ENCODE measurements at places on chromosomes 6 and 20.

- no peak for DNase-seq
Observed at GRCh38 chr6:47235964-47236760, 73.5 kb downstream of the TNFRSF21 start.

- no peak for DNase-seq
Observed at GRCh38 chr20:18853946-18854646, 40.5 kb downstream of the SCP2D1 start.

DNA sequence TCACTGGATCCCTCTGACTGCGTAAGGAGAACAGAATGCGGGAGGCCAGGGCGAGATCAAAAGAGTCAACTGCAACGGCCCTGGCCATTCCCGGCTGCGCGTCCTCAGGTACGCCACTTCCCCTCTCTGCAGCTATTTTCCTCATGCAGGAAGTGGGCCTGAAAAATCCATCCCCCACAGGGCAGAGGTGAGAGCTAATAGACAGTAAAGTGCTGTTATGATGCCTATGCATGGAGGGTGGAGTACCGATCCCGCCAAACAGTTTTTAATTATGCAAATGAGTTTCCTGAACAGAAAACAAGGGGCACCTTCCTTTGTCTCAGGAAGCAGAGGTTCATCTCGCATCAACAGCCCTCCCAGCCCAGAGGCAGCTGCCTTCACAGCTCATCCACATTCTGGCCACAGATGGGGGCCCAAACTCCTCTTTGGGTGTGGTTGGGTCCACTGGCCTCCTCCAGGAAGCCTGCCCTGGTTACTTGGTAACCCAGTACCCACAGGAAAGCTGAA lies 9.3 kb downstream of the PREX1 start:
- DNase-seq = no peak

- DNase-seq = peak; percentile 76
Observed at GRCh38 chr6:168060521-168060931, 18.5 kb downstream of the FRMD1 start.

DNA sequence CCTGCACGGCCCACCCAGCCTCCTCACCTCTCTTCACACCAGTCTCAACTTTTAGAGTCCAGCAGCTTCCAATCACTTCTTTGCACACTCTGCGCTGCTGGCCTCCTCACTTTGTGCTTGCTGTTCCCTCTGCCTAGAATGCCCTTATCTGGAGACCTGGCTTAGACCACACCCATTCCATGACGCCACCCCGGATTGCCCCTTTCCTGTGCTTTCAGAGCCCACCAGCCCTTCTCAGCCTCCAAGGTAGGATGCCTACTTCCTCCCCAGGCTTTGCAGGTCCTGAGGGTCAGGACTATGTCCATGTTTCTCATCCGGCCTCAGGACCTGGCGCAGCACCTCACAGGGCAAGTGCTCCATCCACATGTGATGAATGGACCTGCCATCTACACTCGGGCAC lies 27.0 kb upstream of the AVP start:
- no peak for DNase-seq

DNA sequence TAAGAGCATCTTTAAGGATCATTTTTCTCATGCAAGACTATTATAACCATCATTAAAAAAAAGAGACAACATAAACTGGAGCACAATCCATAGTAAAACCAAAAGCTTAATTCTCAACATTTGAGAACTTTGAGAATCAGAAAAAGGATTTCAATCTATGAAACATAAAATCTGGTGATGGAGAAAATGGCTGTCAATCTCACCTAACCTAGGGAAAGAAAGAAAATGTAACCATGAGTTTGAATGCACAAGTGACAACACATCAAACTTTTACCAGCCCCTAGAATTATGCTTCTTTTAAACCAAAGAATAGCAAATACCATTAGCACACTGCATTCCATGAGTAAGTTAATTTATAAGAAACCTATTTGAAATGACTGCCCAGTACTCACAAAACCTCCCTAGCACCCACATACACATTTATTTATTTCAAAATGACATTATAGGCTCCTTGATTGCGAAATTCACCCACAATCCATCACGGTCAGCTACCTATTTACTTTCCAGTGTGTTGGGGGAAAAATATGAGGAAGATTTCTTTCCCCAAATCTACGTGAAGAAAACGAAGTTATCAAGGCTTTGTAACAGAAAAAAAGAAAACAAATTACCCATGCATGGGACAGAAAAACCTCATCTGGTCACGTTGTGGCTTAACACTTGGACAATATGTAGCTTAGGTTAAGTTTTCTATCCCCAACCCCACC lies 828 bp downstream of the ASCC3 start:
- DNase-seq = no peak

DNA sequence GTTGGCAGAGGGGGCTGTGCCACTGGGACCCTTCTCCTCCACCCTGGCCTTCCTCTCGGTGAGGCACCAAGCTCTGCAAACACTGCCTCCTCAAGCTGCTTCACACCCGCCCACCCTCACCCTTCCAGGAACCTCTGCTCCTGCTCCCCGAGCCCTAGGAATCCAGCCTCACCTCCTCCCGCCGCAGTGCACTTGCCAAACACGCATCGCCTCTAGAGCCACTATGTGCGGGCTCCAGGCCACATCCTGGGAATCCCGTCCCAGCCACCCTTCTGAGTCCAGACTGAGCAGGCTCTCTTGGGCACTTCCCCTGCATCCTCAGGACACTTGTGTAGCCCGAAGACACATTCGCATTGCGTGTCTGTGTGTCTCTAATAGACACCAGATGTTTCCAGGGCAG lies 18.5 kb downstream of the PSMG4 start:
- no peak for DNase-seq

DNA sequence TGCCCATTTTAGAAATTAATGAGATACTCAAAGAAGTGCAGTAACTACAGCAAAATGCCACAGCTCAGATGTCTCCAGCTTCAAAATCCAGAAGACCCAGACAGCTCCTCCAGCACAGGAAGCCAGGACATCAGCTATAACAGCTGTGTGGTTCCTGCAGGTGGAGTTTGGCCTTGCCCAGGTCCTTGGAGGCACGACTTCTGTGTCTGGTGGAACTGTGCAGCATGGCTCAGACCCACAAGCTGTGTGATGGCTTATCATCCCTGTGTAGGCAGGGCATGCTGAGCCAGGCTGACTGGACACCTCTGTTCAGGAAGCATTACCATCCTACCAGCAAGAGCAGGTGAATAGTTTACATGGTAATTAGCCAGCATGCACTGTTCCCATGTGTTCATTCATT lies 26.5 kb upstream of the CD93 start:
- DNase-seq = no peak

- no peak for DNase-seq
Observed at GRCh38 chr6:11428895-11429294, 108.7 kb upstream of the TMEM170B start.

DNA sequence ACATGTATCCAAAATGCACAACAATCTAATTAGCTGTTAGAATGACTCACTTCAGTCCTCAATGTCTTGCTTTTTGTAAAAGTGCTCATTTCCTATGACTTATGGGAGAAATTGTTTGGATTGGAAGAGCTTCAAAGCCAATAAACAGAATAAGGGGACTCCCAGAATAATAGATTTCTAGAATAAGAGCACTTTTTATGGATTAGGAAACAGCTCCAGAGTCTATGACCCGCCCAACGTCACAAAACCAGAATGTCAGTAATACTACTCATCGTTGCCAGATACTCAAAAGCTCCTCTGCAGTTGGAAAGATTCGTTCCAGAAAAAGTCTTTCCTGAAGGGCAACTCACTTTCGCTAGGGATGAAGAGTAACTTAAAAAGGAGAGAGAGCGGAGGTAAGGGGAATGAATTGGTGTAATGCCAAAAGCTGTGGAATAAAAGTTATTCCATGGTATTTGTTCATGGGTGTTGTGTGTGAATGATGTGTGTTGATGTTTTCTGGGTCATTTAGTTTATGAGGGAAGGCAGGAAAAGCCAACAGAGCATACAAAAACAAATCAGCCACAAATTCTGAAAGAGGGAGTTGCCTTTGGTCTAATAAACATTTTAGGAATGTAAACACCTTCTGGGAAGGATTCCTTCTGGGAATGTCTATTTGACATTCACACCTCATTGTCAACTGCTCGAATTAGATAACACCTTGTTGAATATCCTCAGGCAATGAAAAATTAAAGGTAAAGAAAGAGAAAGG lies 64.6 kb downstream of the SYNE1 start:
- DNase-seq = no peak

All from right forelimb (tissue), 1 donor.